Mesangial cell (primary cell): ENCODE measurements at places on chromosomes 1 and 21. TPM values are rescaled to one million over a fixed set of nuclear protein-coding genes. Genes with fewer than 3 reads are reported as not detected.

Gene TTC34
- 0.16 and 0.38 TPM in 2 replicates for total RNA-seq

Gene CLIC4
- total RNA-seq = 157 and 199 TPM in 2 replicates

Gene STUM
- total RNA-seq = under 0.01 TPM in 1 of 2 replicates, not detected in the other

Gene SLAMF9
- total RNA-seq = not detected in 2 replicates

Gene XCL2
- not detected in 2 replicates for total RNA-seq

Gene SLC30A7
- total RNA-seq = 24.3 and 31.8 TPM in 2 replicates

Gene DBT
- 1.6 and 3.5 TPM in 2 replicates for total RNA-seq

Gene DNALI1
- total RNA-seq = 3.3 and 11.3 TPM in 2 replicates

Gene SNX7
- total RNA-seq = 17.4 and 23.8 TPM in 2 replicates

Gene PYGO2
- total RNA-seq = 21.0 and 27.5 TPM in 2 replicates

Gene RGS4
- 76.1 and 272 TPM in 2 replicates for total RNA-seq

Gene ODR4
- total RNA-seq = 7.2 and 9.1 TPM in 2 replicates
